ENCODE measurements at places on chromosomes 16 and 17. TPM values are rescaled to one million over a fixed set of nuclear protein-coding genes. Genes with fewer than 3 reads are reported as not detected.

FBXO39 gene
- 0.66 TPM for total RNA-seq

MYO15A gene
- 0.77 TPM for total RNA-seq

PPY gene
- total RNA-seq = not detected

EPX gene
- not detected for total RNA-seq

PNMT gene
- not detected for total RNA-seq

TMC8 gene
- total RNA-seq = not detected

DNA sequence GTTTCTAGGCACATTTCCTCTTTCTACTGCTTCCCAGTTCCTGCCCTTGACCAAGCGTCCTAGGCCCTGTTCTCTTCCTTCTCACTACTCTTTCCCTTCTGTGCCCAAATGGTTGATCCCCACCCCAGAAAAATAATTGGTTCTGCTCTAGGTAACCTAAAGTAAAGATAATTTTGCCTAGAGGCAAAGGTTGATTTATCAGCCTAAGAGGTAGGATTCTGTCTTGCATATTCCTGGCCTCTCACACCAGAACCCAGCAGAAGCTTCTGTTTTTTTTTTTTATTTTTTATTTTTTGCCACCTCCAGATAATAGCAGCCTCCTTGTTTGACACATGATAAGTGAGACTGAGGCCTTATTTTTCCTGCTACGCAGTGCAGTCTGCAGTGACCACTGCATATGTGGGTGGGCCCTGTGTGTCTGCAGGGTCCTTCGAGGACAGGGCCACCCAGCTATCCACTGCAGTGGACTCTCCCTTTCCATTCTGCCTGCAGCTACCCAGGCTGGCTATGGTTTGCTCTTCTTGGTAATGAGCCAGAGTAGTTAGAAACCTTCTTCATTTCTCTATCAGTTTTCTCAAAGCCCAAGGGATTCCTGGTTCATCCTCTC is 701 bp downstream of the PIPOX start:
- H3K4me1 ChIP-seq = no peaks in the 10 kb centered on the region
- DNase-seq = no peak
- peaks cover 8% of the 10 kb centered on the region for H3K27me3 ChIP-seq
- no peak overlapping the region for H3K4me3 ChIP-seq
- H3K27ac ChIP-seq = no peak overlapping the region
- H3K36me3 ChIP-seq = no peaks in the 10 kb centered on the region

- H3K4me1 ChIP-seq = no peaks in the 10 kb centered on the region
- no peaks in the 10 kb centered on the region for H3K36me3 ChIP-seq
- no peak overlapping the region for H3K4me3 ChIP-seq
- H3K27me3 ChIP-seq = peaks cover 3% of the 10 kb centered on the region
- DNase-seq = no peak
- no peak overlapping the region for H3K27ac ChIP-seq
Observed at GRCh38 chr17:6797718-6798351, 21.8 kb downstream of the FBXO39 start.

DNA sequence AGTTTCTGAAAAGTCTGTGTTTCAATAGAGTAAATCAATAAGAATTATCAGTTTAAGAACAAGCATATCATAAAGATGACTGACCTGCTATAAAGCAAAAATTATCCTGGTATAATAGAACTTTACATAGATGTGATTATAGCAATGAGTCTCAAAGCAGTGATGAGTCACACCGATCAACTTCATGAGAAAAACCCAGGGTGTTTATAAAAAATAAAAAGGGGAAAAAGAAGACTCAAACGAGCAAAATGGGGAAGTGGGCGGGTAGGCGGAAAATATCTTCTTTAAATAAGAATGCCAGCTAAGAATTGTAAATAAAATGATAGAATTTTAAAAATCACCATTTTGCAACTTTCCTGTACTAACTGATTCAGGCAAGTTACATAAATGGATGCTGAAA is 46.8 kb downstream of the BRIP1 start:
- H3K36me3 ChIP-seq = no peaks in the 10 kb centered on the region
- no peak overlapping the region for H3K27ac ChIP-seq
- H3K4me3 ChIP-seq = no peak overlapping the region

DNA sequence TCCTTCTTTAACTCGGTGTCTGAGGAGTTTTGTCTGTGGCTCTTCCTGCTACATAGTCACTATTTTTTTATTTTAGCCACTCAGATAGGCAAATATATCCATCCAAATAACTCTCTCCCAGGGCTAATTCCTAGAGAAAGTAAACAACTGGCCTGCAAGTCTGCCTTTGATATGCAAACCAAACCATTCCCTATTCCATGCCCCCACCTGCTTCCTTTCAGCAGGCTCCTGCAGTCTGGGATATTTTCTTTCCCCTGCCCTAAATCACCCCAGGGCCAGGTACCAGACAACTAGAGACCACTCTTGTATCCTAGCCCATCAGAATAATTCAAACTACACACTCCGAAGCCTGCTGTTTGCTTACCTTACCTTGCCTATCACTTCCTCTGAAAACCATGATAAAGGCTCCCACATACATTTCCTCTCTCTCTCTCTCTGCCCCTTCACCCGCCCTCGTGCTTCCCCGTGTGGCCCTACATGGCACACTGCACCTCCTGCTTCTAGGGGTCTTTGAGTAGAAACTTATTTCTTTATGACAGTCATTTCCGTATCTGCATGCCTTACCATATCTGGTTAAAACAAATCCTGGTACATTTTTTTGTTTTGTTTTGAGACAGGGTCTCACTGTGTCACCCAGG is 8.3 kb downstream of the CD300H start:
- H3K36me3 ChIP-seq = no peaks in the 10 kb centered on the region
- H3K27ac ChIP-seq = no peak overlapping the region
- H3K4me3 ChIP-seq = no peak overlapping the region

GRCh38 chr16:80984124-80984892 is 22.4 kb downstream of the CMC2 start:
- no peak overlapping the region for H3K27ac ChIP-seq
- DNase-seq = no peak
- no peaks in the 10 kb centered on the region for H3K4me1 ChIP-seq
- no peaks in the 10 kb centered on the region for H3K36me3 ChIP-seq

DNA sequence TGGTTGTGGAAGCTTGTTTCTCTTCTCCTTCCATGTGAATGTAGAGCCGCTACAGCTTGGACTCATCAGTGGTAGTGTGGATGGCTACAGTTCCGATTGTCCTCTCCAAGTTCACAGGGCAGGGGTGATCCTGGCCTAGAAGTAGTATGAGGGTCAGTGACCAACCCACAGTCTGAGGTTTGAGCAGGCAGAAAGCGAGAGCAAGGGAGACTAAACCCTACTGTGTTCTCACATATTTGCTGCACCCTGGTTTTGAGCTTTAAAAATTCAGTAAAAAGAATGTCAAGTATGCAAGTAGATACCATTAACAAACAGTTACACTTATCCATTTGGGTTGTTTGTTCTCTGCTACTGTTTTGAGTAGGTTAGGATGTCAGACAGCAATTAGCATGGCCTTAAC is 148.9 kb downstream of the MRTFB start:
- no peaks in the 10 kb centered on the region for H3K27me3 ChIP-seq
- H3K36me3 ChIP-seq = no peaks in the 10 kb centered on the region
- DNase-seq = no peak
- no peak overlapping the region for H3K4me3 ChIP-seq

GRCh38 chr17:6679241-6679640 is 27.7 kb downstream of the C17orf100 start:
- no peaks in the 10 kb centered on the region for H3K4me1 ChIP-seq
- DNase-seq = no peak
- no peaks in the 10 kb centered on the region for H3K36me3 ChIP-seq

DNA sequence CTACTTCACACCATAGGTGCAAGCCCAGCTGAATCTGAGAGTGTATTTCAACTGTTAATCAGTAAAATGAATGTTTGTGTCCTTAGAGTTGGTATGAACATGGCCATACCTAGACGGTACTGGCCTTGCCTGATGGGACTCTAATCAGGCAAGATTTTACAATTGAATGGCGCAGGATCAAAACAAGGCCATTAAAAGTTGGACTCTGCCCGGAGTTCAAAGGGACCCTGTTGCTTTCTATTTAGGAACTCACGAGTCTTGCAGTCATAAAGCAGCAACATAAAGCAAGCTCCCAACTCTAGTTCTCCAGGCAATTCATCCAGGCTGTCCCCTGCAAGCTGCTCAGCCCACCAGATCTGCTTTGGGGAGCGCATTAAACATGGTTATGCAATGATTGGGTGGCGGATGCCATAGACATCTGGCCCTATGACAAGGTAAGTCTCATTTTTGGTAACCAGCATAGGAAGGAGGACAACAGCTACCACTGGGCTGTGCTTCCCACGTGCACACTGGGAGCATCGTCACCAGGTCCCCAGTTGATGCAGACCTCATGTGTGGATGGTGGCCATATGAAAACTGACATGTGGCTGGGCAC is 8.8 kb downstream of the TMEM186 start:
- no peak for DNase-seq
- H3K36me3 ChIP-seq = no peaks in the 10 kb centered on the region
- no peaks in the 10 kb centered on the region for H3K27me3 ChIP-seq
- H3K4me1 ChIP-seq = no peaks in the 10 kb centered on the region
- H3K27ac ChIP-seq = no peak overlapping the region

- H3K36me3 ChIP-seq = no peaks in the 10 kb centered on the region
- no peak overlapping the region for H3K4me3 ChIP-seq
- H3K4me1 ChIP-seq = no peaks in the 10 kb centered on the region
- H3K27me3 ChIP-seq = no peaks in the 10 kb centered on the region
- no peak for DNase-seq
Observed at GRCh38 chr16:54096607-54097006, 190.0 kb downstream of the IRX3 start.

DNA sequence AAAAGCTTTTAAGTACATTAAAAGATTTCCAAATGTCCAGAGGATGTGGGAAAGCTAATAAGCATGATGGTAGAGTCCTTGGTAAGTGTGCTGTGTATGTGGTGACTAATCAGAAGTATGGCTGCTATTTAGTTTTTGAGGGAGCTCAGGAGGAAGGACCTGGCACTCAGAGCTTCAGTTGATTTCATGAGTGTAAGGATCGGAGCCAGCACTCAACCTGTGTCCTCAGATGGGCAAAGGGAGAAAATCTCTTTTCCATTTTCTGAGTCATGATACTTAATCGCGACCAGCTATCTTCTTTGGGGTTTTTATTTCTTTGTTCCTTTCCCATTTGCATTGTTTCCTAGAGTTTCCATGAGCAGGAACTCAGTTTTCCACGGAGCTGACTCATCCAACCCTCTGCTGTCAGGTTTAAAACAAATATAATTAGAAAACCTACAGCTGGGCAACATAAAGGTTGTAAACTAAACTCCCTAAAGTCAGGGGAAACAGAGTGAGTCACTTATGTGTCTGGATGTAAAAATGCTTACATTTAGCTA is 125.4 kb downstream of the MAP2K6 start:
- peak; percentile 95 for DNase-seq
- peak overlapping the region; percentile 6 for H3K27ac ChIP-seq
- no peaks in the 10 kb centered on the region for H3K36me3 ChIP-seq
- no peaks in the 10 kb centered on the region for H3K27me3 ChIP-seq

- H3K4me1 ChIP-seq = no peaks in the 10 kb centered on the region
- H3K27me3 ChIP-seq = no peaks in the 10 kb centered on the region
- H3K4me3 ChIP-seq = no peak overlapping the region
- no peak overlapping the region for H3K27ac ChIP-seq
Observed at GRCh38 chr16:6728381-6728780, 604.3 kb upstream of the RBFOX1 start.

DNA sequence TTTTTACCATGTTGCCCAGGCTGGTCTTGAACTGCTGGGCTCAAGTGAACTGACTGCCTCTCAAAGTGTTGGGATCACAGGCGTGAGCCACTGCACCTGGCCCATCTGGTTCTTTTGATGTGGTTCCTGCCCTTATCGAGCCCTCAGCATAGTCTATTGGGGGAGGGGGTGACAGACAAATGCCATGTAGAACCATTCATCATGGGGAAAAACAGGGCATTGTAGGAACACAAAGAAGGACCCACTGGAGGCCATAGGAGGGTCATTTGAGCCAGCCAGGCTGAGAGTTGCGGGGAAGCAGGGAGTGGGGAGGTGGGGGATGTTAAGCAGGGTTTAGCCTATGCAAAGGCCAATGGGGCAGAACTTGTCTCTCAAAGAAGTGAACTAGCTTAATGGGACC is 11.9 kb downstream of the SEC14L5 start:
- no peak overlapping the region for H3K4me3 ChIP-seq
- H3K36me3 ChIP-seq = no peaks in the 10 kb centered on the region
- no peak overlapping the region for H3K27ac ChIP-seq
- H3K4me1 ChIP-seq = no peaks in the 10 kb centered on the region
- DNase-seq = no peak
